Uterus (tissue), 4 donors: ENCODE measurements at places on chromosomes 3 and 15.

GRCh38 chr15:101159096-101159935 lies 92.5 kb downstream of the CHSY1 start:
- no peak for DNase-seq

GRCh38 chr15:56718560-56718959 lies 14.7 kb downstream of the ZNF280D start:
- no peak for DNase-seq

- DNase-seq, result no peak
Measured at GRCh38 chr3:186843039-186843432, 526 bp downstream of the ADIPOQ start.

DNA sequence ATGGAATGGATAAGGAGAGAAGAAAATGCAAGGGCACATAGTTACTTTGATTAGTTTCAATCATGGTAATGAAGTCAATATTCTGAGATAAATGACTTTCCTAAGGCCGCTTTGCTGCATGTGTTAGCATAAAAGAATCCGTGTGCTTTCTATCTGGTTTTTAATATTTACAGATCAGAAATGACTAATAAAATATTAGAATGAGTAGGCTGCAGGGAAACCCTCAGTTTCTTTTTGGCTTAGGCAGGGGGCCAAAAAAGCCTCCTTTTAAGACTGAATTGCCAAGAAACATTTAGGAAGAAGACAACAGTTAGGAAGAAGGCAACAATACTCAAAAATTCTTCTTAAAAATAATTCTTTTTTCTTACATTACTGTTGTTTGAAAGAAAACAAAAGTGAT lies 11.6 kb downstream of the NEK11 start:
- no peak for DNase-seq

DNA sequence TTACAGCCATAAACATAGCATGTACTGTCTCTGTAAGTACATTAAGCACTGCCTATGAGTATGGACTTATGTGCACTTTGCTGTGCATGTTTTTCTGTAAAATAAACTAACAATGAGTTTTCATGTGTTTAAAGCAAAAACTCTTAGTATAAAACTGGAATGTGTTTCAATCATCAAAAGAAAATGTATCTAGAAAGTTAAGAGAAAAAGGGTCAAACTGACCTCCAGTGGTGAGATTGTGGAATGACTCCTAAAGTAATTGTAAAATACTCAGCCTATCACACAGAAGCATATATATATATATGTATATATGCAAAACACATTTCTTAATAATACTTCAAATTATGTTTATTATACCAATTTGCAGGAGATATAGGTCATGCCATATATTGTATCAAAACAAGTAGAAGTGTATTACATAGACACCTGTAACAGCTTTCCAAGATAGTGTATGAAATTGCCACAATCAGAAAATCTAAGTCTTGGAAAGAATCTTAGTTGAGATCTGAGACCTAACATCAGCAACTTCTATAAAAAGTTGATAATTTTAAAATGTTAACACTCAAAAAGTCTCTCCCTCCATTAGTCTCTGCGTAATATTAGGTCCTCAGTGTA lies 199.6 kb downstream of the FMN1 start:
- no peak for DNase-seq

GRCh38 chr3:57221883-57222282 lies 5.6 kb upstream of the APPL1 start:
- no peak for DNase-seq

DNA sequence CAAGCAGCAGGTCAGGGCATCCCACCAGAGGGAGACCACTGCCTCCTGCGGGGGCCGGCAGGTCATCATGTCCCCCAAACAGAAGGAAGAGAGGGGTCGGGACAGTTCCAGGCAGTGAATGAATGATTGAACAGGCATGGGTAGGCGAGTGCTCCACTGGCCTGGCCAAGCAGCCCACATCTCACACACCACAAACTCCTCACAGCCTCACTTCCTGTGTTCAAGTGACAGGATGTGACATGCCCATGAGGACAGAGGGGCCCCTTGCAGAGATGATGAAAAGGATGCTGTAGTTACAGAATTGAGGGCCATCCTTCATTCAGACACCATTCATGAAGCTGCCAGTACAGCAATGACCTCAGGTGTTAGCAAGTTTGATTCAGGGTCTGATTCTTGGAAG lies 3.7 kb downstream of the IQSEC1 start:
- DNase-seq, result no peak

DNA sequence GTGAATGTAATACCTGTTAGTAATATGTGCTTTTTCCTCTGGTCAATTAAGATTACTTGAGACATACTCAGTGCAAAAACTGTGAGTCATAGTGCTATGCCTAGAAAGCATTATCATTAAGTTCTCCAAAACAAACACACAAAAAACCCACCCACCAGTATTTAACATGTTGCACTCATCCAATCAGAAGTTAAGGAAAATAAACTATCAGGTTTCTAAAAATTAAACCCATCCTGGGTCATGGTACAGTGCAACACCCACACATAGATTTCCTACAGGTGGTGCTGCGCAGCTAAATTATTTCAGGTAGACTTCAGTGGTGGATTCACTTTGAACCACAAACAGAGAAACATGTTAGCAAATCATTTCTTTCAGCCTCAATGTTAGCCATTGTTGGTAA lies 264.4 kb upstream of the VEPH1 start:
- DNase-seq, result no peak

DNA sequence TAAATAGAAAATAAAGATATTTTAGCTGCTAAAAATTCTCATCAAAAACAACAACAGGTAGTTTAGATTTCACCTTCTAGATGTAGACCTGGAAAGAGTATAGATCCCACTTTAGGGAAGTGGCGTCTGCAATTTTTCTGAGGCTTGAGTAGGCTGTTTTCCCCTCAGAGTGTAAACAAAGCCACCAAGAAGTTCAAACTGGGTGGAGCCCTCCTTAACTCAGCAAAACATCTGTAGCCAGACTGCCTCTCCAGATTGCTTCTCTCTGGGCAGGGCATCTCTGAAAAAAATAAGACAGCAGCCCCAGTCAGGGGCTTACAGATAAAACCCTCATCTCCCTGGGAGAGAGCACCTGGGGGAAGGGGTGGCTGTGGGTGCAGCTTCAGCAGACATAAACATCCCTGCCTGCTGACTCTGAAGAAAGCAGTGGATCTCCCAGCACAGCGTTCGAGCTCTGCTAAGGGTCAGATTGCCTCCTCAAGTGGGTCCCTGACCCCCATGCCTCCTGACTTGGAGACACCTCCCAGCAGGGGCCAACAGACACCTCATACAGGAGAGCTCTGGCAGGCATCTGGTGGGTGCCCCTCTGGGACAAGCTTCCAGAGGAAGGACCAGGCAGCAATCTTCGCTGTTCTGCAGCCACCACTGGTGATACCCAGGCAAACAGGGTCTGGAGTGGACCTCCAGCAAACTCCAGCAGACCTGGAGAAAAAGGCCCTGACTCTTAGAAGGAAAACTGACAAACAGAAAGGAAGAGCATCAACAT lies 259.6 kb downstream of the STXBP5L start:
- no peak for DNase-seq

- DNase-seq, result no peak
Measured at GRCh38 chr3:127615631-127616305, 13.2 kb upstream of the PODXL2 start.

DNA sequence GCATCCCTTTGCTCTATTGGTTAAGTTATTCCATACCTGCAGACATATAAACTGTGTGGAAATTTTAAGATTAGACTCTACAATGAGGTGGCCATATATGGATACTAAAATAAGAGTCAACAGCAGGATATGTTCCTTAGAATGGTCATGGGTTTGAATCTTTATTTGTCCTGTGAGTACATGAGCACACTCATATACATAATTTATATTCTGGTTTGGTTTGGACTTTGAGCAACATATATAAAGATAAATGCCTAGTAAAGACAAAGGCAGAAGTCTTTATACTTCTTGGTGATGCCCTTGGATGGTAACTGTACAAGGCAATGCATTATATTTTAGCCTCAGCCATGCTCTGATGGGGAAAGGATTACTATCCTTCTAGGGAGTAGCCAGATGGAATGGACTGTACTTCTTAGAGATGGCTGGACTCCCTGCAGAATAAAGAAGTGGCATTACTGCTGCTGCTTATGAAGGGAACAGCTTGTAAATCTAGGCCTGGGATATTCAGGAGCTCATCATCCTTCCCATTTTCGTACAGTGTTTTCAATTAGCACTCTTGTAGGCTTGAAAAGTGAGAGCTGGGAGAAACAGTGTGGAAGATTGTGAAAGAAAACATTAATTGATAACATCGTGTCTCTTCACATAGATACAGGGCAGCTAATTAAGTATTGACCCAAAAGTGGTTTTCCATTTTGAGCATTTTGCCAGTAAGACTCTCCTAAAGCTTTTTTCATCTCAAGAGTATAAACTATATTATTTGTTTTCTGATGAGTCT lies 60.4 kb downstream of the HMG20A start:
- DNase-seq, result no peak

DNA sequence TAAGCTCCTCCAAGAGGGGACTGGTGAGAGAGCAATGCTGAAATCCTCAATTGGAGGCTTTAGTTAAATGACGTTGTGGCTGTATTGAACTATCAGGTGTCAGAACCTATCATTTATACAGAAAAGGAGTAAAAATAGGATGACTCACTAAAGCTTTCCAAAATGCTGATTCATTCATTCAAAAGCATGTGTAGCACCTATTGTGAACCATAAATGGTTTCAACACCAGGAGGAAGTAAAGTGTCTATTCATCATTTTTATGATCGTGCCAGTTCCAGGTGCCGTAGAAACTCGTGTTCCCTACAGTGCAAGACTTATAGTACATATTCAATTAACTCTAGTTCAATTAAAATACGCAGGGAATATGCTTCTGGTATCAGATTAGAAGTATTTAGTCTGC lies 66.5 kb upstream of the ARRDC4 start:
- no peak for DNase-seq

DNA sequence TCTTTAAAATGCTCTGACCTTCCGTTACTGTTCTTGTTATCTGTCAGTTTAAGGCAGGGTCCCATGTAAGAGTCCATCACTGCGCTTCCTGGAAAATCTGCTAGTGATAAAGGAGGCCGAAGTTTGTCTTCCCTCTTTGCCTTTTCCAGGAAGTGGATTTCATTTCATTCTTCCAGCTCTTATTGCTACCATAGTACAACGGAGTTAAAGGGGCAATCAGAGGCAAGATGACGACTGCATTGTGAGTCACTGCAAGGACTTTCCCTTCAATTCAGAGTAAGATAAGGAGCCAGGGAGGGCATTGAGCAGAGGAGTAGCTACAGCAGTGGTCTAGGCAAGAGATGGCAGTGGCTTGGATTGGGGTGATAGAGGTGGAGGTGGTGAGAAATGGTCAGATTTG lies 17.2 kb upstream of the DET1 start:
- DNase-seq, result no peak

- peak; percentile 97 for DNase-seq
Measured at GRCh38 chr3:128617557-128618397, 32.8 kb downstream of the RPN1 start.

DNA sequence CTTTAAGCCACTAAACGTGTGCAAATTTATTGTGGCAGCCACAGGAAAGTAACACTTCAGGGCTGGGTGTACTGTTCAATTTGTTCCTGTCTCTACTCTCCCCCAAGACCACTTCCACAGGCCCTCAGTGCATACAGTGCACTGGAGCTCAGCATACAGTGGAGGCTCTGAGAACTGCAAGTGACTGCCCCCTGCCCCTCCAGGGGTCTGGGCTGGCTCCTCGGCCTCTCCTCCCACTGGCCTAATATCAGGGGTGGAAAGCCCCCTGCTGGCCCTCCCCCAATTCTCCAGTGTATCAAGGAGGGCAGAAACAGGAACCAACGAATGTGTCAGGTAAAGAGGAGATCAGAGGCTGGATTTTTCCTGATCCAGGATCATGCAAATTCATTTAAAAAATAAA lies 19.9 kb upstream of the HEG1 start:
- no peak for DNase-seq

GRCh38 chr3:137110392-137110996 lies 152.7 kb downstream of the IL20RB start:
- no peak for DNase-seq

DNA sequence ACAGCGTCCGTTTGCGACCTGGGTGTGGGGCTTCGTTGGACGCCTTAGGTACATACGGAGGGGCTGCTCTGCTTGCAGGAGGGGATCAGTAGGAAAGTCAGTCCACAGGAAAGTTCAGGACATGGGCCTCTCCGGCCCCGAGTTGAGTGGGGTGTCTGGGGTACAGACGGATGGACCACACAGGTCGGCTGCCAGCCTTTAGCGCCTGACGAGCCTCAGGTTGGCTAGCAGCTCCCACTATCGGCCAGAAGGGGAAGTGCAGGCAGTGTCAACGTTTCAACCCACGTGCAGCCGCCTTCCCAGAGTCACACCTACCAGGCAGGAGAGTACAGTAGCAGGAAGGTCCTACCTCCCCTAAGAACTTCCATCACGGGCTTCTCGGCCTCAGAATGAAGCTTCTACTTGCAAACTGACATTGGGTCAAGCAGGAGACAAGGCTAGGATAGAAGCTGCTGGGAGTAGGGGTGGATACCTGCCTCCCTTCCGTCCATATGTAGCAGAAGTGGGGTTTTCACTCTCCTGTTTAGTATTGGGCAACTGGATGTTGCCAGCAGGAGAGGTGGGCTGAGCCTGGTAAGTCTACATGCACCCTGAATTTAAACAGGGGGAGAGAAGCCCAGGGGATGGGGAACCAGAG lies 1.8 kb upstream of the SCN5A start:
- peak; percentile 47 for DNase-seq

DNA sequence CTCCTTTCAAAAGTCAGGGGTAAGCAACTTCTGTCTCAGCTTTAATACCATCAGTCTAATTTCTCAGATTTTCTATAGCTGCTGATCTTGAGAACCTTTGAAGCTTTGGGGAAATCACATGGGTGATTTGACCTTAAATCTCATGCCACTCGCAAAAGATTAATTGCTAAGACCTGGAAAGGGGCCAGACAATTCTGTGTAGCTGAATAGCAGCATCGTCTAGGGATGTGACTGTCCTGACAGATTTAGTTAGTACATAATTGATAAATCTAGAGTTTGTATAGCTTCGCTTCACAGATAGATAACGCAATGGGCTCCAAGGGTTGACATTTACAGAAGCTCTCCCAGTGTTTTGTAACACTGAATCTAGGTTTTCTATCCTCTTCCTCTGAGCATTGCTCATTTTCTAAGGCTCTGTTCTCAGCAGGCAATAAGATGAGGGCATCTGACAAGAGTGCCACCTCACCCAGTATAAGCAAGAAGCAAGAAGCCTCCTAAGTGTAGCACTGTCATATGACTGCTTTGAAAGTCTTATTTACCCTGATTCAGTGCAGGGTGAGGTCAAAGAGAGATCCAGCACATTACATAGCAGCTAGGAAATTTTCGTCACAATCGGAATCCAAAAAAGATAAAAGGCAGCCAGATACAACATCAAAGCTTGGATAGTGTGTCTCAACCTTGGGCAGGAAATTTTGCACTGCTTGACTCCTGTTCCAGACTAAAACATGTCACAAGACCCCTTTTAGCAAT lies 47.7 kb upstream of the DUT start:
- no peak for DNase-seq

- DNase-seq, result no peak
Measured at GRCh38 chr15:58203537-58203936, 65.4 kb downstream of the AQP9 start.

DNA sequence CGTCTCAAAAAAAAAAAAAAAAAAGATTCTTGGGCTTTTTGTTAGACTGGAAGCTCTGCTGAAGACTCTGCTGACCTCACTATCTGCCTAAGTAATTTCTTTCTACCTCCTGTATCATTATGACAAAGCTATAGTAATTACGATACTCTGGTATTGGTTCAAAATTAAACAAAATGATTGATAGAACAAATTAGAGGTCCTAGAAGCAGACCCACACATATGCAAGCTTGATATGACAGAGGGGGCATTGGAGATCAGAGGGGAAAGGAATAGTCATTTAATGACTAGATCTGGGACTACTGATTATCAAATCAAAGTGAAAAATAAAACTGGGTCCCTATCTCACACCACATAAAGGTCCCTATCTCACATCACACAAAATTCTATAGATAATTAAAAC lies 21.9 kb upstream of the AP3B2 start:
- no peak for DNase-seq
